ENCODE measurements at places on chromosomes 2 and 18.

GRCh38 chr18:57422313-57422872 lies 12.8 kb upstream of the ONECUT2 start:
- DNase-seq = no peak

DNA sequence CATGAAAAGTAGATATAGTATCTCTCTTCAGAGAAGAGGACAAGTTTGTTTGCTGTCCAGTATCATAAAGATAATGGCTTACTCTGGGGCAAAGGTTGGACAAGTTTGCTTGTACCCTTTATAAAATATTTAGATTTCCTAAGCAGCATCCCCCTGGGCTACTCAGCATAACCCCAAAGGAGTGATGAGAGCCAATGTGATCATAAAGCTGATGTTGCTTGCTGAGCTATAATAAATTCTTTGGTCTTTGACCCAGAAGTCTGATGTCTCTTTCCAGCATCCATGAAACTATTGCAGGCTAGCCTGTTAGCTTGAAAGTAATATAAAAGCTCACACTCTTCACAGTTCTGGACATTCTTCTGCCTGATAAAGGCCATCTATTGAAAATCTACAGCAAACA lies 138.3 kb upstream of the STON1 start:
- DNase-seq = no peak

DNA sequence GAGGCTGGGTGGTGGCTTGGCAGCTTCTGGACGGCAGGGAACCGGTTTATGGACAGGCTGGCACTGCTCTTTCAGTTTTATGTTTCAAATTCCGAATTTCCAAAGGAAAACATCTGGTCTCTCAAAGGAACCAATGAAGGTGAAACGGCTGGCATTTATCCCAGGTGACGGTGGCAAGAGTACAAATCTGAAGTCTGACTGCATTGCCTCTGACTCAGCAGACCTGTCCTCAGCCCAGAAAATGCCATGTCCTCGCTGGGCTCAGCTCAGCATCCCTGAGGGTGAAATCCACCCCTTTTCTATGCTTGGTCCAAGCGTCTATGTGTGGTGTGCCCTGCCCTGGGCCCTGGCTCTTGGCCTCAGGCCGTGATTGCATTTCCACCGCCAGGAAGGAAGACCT lies 38.1 kb downstream of the NAPG start:
- DNase-seq = no peak

DNA sequence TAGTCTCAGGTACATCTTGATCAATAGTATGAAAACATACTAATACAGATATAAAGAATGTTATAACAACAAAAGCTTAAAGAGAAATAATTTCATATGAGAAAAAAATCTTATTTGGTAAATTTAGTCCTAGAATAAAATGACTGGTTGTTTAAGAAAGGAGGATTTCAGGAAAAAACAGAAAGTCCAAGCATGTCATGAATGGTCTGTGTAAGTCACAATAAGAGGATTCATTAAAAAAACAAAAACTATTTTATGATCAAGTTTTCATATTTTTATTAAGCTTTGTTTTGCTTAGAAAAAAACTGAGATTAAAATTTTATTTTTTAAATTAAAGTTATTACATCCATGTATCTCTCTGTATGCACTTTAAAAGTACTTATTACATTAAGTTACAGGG lies 353.9 kb upstream of the SPHKAP start:
- DNase-seq = no peak

DNA sequence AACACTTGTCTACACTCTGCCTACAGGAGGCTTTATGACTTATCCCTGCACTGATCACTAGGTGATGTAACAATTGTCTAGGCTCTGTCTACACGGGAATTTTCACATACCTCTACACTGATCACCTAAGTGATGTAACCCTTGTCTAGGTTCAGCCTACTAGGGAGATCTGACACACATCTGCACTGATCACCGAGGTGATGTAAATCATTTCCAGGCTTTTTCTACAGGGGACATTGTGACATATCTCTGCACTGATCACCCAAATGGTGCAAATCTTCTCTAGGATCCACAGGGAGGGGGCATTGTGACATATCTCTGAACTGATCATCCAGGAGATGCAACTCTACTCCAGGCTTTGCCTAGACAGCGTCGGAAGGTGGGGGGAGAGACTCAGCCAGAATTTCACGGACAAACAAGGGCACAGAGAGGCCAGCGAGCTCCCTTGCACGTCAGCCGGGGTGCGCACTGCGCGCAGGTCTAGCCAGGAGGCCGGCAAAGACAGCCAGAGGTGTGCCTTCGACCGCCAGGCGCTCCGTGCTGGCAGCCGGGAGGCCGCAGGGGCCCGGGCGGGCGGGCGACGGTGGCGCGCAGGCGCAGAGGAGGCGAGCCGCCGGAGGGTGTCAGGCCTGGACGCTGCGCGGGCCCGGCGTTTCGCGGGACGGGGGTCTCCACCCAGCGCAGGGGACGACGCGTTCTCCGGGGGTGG lies 46.9 kb upstream of the USP14 start:
- DNase-seq = no peak

DNA sequence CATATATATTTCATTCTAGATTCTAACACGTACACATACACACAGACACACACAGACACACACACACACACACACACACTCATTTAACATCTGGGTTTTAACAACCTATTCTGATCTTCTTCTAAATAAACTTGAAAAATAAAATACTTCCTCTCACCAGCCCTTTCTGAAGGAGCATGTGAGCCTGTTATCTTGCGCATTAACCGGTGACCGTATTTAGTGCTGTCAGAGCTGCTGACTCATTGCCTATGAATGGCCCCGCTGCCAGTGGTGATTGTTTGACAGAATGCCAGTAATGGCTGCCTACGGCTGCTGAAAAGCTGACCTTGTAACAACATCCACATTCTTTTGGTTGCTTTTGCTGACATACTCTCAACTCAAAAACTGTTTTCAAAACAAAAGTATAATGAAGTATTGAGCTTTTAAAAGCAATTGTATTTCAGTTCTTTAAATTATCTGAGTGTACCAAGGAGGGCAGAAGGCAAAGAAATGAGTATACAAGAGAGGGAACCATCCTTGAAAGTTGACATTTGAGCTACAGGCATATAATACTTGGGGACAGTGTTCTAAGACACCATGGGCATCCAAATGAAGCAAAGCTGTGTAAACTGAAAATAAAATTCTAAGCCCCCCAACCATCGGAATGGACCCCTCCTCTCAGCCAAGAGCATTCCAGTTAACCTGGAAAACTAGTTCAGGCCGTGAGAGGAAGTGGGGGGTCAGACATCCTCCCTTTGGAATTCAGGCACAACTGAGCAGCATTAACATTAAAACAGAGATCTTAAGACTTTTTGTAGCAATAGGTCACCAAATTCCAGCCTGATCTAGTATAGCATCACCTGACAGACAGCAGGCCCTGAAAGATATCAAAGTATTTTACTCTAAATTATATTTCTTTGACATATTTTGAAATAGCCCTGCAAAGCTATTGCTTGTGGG lies 50.2 kb upstream of the DTNA start:
- DNase-seq = peak; percentile 21

All from NCI-H2227 treated with DMSO at 0.1 percent for 48 hours (cell line).